ENCODE measurements at places on chromosomes 2 and 18.

DNA sequence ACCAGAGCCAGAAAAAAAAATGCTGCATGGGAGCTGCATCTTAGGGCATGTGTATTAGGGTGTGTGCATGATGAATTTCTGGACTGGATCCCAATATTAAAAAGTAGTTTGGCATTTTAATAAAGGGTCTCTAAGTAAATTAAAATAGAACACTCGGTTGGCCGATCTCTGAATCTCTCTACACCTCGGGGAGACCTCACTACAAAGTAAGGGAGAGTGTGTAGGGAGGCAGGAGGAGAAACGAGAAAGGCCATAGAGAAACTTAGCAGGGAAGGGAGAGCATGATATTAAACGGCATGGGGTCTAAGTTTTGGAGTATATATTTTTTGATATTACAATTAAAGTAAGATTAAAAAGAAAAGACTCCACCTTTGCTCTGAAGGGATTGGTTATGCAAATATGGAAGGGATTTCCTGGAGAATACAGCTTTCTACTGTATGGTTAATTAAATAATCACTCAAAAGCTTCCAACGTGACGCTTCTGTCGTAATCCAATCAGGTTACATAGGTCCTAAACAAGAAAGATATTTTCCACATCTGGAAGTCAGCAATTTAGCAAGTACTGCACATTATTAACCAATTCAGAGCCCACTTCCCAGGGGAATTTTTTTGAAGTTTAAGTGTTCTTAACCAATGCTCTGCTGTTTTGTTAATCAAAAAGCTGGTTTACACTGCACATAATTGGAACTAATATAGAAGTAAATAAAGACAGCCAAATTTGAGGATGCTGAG is 1.0 kb upstream of the ZEB2 start:
- no peak for DNase-seq

GRCh38 chr2:86788165-86788564 is 2.5 kb downstream of the CD8A start:
- no peak for DNase-seq

DNA sequence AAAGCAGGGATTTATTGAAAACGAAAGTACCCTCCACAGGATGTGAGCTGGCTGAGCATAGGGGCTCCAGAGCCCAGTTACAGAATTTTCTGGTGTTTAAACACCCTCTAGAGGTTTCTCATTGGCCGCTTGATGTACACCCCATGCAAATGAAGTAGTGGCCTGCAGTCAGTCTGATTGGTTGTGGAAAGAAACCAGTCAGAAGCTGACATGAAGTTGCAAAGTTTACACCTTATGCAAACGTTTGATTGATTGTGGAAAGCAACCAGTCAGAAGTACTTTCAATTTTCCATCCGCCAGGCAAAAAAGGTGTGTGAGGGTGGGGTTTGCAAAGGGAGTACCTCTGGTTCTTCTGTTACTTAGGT is 62.3 kb downstream of the VWA3B start:
- DNase-seq, result no peak

DNA sequence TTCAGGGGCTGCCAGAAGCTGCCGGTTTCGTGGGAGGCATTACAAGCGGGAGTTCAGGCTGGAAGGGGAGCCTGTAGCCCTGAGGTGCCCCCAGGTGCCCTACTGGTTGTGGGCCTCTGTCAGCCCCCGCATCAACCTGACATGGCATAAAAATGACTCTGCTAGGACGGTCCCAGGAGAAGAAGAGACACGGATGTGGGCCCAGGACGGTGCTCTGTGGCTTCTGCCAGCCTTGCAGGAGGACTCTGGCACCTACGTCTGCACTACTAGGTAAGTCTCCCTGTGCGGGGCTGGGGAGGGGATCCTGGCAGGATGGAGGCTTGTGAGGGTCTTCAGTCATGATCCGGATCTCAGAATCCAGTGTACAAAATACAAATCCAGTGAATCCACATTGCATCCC is 17.8 kb downstream of the IL1R2 start:
- no peak for DNase-seq

- DNase-seq, result no peak
Measured at GRCh38 chr2:227404585-227405271, 17.0 kb upstream of the SCYGR1 start.

- no peak for DNase-seq
Measured at GRCh38 chr2:237044281-237044680, 41.4 kb upstream of the COPS8 start.
